Right renal pelvis (tissue), 4 donors: ENCODE measurements at places on chromosomes 7 and 10. TPM values are rescaled to one million over a fixed set of nuclear protein-coding genes. Genes with fewer than 3 reads are reported as not detected.

GRCh38 chr7:92747041-92747835 lies 89.1 kb downstream of the CDK6 start:
- DNase-seq = no peak

- no peak for DNase-seq
These were observed 56.0 kb downstream of the ZPBP start for GRCh38 chr7:50037086-50037485.

GRCh38 chr10:95864906-95865813 lies 42.6 kb upstream of the CC2D2B start:
- no peak for DNase-seq

The RARRES2 gene
- polyA plus RNA-seq = 54.5 TPM

- DNase-seq = no peak
These were observed 178.6 kb downstream of the ZNF438 start for GRCh38 chr10:30853066-30853465.

GRCh38 chr7:102973096-102973802 lies 60.4 kb downstream of the LRRC17 start:
- DNase-seq = no peak

- no peak for DNase-seq
These were observed 35.2 kb upstream of the FZD1 start for GRCh38 chr7:91228927-91229558.

DNA sequence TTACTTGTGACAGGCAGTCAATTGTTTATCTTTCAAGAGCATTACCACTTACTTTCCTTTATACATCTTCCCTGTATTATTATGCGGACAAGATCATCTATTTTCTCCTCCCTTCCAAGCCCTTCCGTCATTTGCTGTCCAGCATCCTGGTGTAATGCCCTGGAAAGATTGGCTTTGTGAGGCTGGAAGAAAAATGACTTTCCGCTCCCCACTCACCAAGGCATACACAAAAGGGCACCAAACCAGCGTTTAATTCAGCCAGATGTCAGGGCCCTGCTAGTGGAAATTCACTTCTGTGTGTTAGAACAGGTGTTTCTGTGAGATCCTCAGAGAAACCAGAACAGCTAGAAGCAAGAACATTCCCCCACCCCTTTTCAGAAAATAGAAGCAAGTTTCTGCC lies 128.1 kb upstream of the NANOS1 start:
- DNase-seq = no peak
